ENCODE measurements at places on chromosomes 16 and 17. TPM values are rescaled to one million over a fixed set of nuclear protein-coding genes. Genes with fewer than 3 reads are reported as not detected.

- H3K4me1 ChIP-seq = no peaks in the 10 kb centered on the region
- no peaks in the 10 kb centered on the region for H3K27me3 ChIP-seq
- H3K36me3 ChIP-seq = no peaks in the 10 kb centered on the region
- peak overlapping the region; percentile 16 for H3K27ac ChIP-seq
- H3K4me3 ChIP-seq = no peak overlapping the region
These were observed 66.1 kb upstream of the SMURF2 start for GRCh38 chr17:64728041-64728695.

DNA sequence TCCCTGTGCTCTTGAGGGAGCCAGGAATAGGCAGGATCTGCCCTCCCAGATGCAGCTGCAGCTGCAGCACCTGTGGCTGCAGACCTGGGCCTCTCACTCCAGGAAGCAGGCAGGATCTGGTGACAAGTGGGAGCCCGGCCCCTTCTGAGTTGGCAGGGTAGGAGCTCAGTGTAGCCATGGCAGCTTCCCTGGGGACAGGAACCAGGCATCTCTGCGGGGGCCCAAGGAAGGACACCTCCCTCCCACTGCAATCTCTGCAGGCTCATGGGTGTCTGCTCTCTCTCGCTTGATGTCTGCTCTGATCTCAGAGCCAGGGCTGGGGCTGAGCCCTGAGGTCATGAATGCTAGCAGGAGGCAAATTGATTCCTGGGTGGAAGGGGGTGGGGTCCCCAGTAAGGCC lies 592.5 kb upstream of the CA10 start:
- H3K36me3 ChIP-seq = no peaks in the 10 kb centered on the region
- no peaks in the 10 kb centered on the region for H3K4me1 ChIP-seq
- H3K27ac ChIP-seq = no peak overlapping the region

The SP2 gene
- total RNA-seq = 3.5 TPM

The LDHD gene
- 27.7 TPM for total RNA-seq

- H3K4me1 ChIP-seq = peaks cover 43% of the 10 kb centered on the region
- H3K27ac ChIP-seq = peak overlapping the region; percentile 92
- DNase-seq = no peak
- H3K27me3 ChIP-seq = no peaks in the 10 kb centered on the region
- H3K36me3 ChIP-seq = peaks cover 6% of the 10 kb centered on the region
These were observed 5.3 kb downstream of the ARHGDIA start for GRCh38 chr17:81865733-81866439.

DNA sequence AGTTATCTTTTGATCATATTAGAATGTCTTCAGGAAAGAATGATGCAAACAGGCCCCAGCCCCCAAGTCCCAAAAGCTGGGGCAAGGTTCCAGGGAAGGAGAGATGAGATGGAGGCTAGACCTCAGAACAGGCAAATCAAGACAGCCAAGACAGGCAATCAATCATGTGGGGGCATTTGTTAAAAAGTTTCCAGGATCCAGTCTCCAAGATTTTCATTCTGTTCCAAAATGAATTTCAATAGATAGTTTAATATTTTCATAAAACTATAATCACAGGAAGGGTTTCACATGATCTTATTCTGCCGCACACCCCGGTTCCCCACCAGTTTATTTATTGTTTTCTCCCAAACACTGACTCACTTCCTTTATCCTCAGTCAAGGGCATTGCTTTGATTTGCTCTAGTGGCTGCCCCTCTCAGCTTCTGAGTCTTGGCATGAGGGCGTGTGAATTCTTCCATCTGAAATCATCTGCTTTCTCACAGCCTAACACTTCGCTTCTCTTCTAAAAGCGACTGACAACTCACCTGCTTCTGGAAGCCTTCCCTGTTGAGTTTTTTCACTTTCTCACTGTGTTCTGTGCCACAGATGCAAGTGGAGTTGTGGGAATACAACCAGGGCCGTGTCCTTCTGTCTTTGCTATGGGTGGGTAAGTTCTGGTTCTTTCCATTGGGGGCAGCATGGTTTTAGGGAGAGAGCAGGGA lies 12.2 kb upstream of the TERF2 start:
- peaks cover 21% of the 10 kb centered on the region for H3K4me1 ChIP-seq
- H3K27ac ChIP-seq = peak overlapping the region; percentile 54
- H3K27me3 ChIP-seq = no peaks in the 10 kb centered on the region
- DNase-seq = no peak

The MYO15A gene
- 2.9 TPM for total RNA-seq

The CCL1 gene
- total RNA-seq = not detected

DNA sequence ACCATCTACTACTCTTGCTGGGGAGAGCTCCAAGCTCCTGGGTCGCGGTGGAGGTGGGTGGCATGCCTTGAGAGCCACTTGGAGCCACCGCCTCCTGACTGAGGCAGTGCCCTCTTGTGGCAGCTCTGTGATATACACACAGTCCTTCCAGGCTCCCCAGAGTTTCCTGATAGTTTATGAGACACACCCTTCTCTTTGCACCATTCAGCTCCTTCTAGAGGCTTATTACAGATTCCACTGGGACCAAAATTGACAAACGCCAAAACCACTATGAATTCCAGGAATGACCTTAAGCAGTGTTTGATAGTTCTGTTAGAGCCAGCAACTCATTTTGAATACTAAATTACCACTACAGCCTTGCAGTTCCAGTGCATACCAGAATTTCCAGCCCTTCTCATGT lies 170.1 kb upstream of the CDH13 start:
- peaks cover 4% of the 10 kb centered on the region for H3K27me3 ChIP-seq
- no peak overlapping the region for H3K4me3 ChIP-seq
- H3K4me1 ChIP-seq = no peaks in the 10 kb centered on the region
- no peaks in the 10 kb centered on the region for H3K36me3 ChIP-seq
- H3K27ac ChIP-seq = no peak overlapping the region

- no peaks in the 10 kb centered on the region for H3K36me3 ChIP-seq
- H3K4me1 ChIP-seq = peaks cover 8% of the 10 kb centered on the region
- H3K27me3 ChIP-seq = no peaks in the 10 kb centered on the region
- H3K4me3 ChIP-seq = no peak overlapping the region
- no peak overlapping the region for H3K27ac ChIP-seq
These were observed 4.5 kb downstream of the PCGF2 start for GRCh38 chr17:38743556-38744171.

GRCh38 chr17:59172436-59173004 lies 17.0 kb downstream of the PRR11 start:
- no peaks in the 10 kb centered on the region for H3K4me1 ChIP-seq
- no peaks in the 10 kb centered on the region for H3K36me3 ChIP-seq
- H3K27ac ChIP-seq = no peak overlapping the region

The C17orf50 gene
- total RNA-seq = not detected

DNA sequence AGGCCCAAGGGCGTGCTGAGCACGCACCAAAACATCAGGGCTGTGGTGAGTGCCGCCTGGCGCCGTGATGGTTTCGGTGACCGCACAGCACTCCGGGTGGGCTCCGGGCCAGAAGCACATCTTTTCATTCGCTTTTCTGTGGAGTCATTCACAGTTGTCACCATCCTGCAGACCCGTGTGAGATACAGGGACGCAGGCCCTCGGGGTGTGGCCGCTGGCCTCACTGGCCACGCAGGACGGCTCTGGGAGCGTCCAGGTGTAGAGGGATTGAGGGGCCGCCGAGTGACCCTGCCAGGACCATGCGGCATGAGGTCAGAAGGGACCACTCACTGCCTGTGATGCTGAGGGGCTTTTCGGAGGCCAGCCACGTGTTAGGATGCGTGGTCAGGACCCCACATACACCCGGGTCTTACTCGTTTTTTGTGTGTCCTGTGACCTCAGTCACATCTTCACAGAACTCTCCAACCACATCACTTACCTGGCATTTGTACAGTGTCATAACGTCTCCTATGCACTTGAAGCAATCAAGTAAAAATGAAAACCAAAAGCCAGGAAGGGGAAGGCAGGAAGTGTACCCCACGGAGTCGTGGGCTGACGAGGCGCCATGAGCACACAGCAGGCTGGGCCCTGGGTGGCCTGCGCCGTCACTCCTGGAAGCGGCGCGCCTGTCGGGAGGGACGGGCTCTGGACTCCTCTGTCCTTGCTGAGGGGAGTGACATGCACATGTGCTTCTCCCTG lies 7.8 kb downstream of the ACSF3 start:
- peaks cover 11% of the 10 kb centered on the region for H3K4me1 ChIP-seq
- no peak overlapping the region for H3K27ac ChIP-seq
- no peaks in the 10 kb centered on the region for H3K27me3 ChIP-seq
- no peak overlapping the region for H3K4me3 ChIP-seq

DNA sequence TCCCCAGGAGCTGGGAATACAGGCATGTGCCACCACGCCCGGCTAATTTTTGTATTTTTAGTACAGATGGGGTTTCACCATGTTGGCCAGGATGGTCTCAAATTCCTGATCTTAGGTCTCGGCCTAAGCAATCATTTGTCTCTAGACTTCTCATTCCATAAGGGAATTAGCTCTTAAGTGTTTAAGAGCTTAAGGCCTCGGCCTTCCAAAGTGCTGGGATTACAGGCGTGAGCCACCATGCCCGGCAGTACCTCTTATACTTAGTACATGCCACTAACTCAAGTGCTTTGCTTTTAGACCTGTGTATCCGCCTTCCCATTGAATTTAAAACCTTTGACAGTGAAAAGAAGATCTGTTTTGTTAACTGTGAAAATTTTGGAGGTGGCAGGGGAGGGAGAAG lies 16.6 kb upstream of the IL21R start:
- no peak for DNase-seq
- no peak overlapping the region for H3K4me3 ChIP-seq
- no peaks in the 10 kb centered on the region for H3K4me1 ChIP-seq
- H3K27ac ChIP-seq = no peak overlapping the region
- H3K36me3 ChIP-seq = no peaks in the 10 kb centered on the region

The KRTAP1-5 gene
- total RNA-seq = not detected

The QRICH2 gene
- 0.56 TPM for total RNA-seq

DNA sequence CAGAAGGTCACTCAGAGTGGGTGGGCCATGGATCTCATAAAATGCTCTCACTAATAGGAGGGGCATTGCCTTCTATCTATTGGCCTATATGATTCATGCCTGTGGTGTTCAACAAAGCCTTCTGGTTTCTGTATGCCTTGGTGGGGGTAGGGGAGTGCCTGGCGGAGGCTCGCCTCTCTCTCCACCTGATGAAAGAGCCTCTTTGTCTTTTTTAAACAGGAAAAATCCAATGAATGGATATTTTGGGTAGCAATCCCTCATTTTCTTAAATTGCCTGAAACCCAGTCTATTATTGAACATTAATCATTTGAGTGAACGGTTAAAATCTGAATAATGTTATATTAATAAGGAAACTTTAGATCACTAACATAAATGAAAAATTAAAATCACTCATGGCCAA lies 90.6 kb downstream of the TOX3 start:
- H3K27ac ChIP-seq = no peak overlapping the region
- no peak for DNase-seq
- no peaks in the 10 kb centered on the region for H3K4me1 ChIP-seq

DNA sequence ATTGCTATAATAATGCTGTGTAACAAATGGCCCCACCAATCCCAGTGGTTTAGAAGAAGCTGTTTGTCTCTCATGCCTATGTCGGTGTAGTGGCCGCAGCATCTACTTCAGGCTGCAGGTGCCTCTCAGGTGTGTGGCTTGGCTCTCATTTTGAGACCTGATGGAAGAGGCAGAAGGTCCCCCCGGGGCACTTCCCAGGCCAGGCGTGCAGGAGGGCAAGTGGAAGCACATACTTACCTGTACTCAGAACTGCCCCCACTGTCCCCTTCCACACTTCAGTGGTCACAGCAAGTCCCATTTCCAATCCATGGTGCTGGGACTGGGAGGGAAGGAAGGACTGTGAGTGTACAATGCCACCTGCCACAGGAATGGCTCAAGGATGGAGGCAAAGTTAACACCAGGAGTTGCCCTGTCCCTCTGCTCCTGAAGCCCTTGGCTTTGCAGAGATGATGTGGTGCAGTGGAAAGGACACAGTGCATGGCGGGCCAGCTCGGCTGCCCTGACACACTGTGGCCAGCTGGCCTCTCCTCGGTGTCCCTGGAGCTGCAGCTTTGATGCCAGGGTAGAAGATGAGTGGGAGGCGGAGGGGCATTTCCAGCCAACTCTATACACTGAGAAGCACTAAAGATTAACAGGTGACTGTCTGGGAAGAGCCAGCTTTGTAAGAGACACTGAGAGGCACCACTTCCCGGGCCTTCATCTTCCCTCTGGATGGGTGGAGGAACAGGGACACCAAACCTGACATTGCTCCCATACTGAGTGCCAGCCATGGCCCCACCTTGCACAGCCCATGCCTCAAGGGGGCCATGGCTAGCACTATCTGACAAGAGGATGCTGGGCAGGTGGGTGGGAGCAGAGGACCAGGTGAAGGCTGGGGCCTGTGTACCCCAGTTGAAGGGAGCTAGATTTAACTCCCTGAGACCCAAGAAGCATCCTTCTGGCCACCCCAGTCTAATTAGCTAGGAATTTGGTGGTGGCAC lies 105.9 kb downstream of the METRNL start:
- peak; percentile 24 for DNase-seq
- no peaks in the 10 kb centered on the region for H3K36me3 ChIP-seq
- no peak overlapping the region for H3K4me3 ChIP-seq
- H3K27me3 ChIP-seq = no peaks in the 10 kb centered on the region
- no peaks in the 10 kb centered on the region for H3K4me1 ChIP-seq

- peak within 1 kb of the TSS; percentile 5 for H3K4me3 ChIP-seq
- no peak for DNase-seq
- no peaks in the 10 kb centered on the region for H3K4me1 ChIP-seq
- no peaks in the 10 kb centered on the region for H3K36me3 ChIP-seq
- peaks cover 5% of the 10 kb centered on the region for H3K27me3 ChIP-seq
These were observed at the start of gene MYH11 for GRCh38 chr16:15856901-15857698. Gene MYH11, minus strand, starts transcription at chr16:15857028. Its CDS starts 18,776 bp downstream, at chr16:15838252.

The PEX12 gene
- total RNA-seq = 2.4 TPM

DNA sequence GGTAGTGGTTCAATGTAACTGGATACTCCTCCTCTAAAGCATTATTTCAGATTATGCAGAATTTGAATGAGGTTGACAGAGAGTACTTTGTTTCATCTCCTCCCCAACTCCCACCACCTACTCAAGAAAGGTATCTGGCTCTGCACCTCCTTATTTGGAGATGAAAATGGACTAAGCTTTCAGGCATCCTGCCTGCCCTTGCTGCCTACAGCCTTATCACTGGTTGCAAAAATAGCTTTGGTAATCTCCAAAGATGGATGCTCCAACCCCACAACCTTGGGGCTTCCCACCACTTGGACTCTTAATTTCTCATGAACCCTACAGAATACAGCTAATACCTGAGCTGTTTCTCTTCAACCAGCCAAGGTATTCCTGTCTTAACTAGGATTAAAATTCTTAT lies 45.3 kb upstream of the CORO6 start:
- no peaks in the 10 kb centered on the region for H3K27me3 ChIP-seq
- H3K4me3 ChIP-seq = no peak overlapping the region
- H3K4me1 ChIP-seq = no peaks in the 10 kb centered on the region
- peaks cover 15% of the 10 kb centered on the region for H3K36me3 ChIP-seq
- no peak for DNase-seq

DNA sequence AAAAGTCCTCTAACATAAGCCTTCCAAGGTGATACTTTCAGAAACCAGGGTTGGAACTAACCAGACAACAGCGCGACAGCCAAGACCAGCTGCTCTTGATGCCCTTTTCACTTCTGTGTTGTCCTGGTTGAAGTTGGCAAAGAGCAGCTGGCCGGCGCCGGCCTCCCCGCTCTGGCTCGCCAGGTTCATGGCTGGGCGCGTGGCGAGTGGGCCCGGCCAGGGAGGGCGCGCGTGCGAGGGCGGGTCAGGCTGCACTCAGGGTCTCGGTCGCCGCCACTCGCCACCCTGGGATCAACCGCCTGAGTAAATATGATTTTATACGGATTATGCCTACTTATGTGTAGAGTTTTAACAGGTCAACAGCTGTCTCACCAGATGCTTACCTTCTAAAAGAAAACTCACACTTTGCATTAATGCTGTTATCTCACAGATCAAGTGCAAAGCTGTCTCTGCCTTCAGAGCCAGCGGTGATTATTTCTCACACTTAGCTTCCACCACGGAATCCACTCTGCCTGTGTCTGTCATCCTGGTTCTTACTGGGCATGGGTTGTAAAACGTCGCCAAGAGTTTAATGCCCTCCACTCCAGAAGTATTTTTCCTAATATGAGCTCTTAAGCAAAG lies 13.5 kb downstream of the KCTD2 start:
- H3K4me1 ChIP-seq = peaks cover 11% of the 10 kb centered on the region
- no peak for DNase-seq
- no peaks in the 10 kb centered on the region for H3K27me3 ChIP-seq
- H3K27ac ChIP-seq = peak overlapping the region; percentile 40
